ENCODE measurements at places on chromosomes 11 and 22.

- DNase-seq, result no peak
Observed at GRCh38 chr11:35042224-35042623, 96.7 kb upstream of the CD44 start.

GRCh38 chr11:107078375-107078774 lies 60.1 kb upstream of the GUCY1A2 start:
- DNase-seq, result no peak

DNA sequence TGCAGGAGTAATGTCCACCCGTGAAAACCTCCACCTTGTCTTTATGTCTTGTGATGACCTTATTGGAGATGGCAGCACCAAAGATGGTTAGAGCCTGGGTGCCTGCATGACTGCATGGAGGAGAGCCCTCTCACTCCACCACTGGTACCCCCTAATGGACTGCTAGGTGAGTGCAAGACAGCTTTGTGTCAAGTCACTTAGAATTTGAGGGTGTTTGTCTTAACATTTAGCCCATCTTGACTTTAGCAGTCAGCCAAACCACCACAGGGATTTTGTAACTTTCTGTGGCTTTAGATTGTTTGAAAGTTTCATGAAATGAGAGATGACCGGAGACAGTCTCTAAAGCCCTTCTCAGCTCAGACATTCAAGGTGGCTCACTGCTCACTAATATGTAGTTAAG lies 232.9 kb upstream of the NCAM1 start:
- DNase-seq, result no peak

GRCh38 chr11:118908264-118908663 lies 17.5 kb downstream of the BCL9L start:
- DNase-seq, result no peak

DNA sequence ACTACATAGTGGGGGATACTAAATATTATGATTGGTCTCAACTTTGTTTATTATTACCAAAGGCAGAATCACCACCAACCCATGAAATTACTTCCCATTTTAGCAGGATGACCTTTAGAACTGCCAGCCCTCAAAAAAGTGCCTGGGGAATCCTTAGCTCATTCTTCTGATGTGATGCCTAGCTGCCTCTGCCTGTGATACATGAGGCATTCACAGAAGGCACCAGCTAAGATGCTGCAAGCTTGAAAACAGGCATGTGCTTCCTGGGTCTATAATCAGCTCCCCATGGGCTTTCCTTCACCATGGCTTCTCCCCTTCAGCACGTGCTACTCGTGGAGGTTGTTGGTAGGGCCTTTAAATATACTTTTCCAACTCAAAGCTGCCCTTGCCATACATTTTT lies 50.4 kb upstream of the ARHGAP20 start:
- no peak for DNase-seq

DNA sequence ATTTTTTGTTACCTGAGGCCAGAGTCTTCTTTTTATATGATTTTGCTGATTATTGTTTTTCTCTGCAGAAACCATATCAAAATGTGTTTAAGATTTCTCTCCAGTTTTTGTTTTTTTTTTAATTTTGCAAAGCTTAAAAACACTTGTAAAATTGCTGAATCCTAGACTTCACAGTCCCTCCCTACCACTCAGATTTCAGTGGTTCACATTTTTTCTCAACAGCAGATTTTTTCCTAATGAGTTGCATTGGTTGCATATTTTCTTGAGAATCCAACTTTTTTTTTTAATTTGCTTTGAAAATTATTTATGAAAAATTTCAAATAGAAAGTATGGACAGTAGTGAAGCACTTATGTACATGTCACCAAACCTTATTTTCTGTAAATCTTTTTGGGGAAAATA lies 5.8 kb downstream of the ARL14EP start:
- no peak for DNase-seq
